ENCODE measurements at places on chromosomes 2 and 18.

DNA sequence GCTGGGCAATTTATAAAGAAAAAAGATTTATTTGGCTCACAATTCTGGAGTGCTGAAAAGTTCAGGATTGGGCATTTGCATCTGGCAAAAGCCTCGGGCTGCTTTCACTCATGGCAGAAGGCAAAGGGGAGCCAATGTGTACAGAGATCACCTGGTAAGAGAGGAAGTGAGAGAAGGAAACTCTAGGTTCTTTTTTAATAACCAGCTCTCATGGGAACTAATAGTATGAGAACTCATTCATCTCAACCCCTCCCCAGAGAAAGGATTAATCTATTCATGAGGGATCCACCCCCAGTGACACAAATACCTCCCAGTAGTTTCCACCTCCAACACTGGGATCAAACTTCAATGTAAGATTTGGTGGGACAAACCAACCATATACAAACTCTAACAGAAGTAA is 129.0 kb downstream of the EVA1A start:
- no peak for DNase-seq

DNA sequence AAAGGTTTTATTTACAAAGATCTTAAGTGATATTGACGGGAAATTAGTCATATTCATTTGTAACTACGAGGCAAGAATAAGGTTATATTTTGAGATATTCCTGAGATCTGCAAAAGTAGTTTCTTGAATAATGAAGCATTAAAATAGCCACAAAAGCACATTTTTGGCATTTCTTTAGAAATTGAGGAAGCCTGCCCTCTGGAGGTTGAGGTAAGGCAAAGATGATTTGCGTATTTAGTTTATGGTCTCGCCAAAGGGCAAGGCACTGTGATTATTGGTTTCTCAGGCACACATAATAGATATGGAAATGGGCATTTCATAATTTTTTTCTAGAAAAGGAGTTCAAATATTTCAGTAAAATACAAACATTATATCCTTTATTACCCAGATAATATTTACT is 143.7 kb upstream of the RPRM start:
- no peak for DNase-seq

- DNase-seq, result no peak
Observed at GRCh38 chr2:45397292-45397691, 213.8 kb downstream of the SRBD1 start.

DNA sequence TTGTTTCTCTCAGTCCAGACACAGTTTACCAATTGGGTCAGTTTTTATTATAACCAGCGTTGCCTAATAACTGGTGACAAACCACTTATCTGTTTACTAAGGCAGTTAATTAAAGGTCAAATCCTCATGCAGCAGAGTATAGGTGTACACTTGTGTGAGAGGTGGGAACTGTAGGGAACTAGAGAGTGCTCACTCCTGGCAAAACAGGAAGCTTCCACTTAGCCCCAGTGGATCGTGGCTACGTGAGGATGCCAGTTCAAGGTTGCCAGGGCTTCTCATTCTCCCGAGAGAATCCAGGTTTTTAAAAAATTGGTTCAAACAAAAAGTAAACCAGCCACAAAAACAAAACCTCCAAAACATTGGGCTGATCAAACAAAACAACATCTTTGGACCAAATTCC is 8.1 kb downstream of the CYBRD1 start:
- DNase-seq, result no peak

DNA sequence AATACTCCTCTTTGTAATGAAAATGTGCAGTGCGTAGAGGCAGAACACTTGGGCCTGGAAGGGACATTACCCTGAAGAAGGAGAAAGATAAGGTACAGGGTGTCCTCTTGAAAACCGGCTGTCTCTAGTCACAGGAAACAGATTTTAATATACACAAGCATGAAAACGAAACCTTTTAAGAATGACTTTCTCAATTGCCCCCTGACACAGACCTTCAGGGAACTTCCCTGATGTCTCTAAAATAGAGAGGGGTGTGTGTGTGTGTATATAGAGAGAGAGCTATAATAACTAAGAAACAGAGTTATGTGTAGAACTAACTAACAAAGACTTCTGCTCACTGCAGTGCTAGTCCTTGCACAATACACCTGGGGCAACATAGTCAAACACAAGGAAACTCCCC is 780.0 kb downstream of the CNTNAP5 start:
- no peak for DNase-seq

GRCh38 chr2:47016172-47016913 is 100.7 kb upstream of the MCFD2 start:
- DNase-seq, result no peak

All from T-helper 1 cell (primary cell).